NCI-H1105 (cell line): ENCODE measurements at places on chromosomes 2 and 18.

GRCh38 chr2:145593991-145594614 is 1074.2 kb upstream of the ZEB2 start:
- DNase-seq: no peak

GRCh38 chr2:1681323-1682180 is 62.8 kb downstream of the PXDN start:
- no peak for DNase-seq

GRCh38 chr2:215664847-215665525 is 229.1 kb upstream of the FN1 start:
- DNase-seq: no peak

DNA sequence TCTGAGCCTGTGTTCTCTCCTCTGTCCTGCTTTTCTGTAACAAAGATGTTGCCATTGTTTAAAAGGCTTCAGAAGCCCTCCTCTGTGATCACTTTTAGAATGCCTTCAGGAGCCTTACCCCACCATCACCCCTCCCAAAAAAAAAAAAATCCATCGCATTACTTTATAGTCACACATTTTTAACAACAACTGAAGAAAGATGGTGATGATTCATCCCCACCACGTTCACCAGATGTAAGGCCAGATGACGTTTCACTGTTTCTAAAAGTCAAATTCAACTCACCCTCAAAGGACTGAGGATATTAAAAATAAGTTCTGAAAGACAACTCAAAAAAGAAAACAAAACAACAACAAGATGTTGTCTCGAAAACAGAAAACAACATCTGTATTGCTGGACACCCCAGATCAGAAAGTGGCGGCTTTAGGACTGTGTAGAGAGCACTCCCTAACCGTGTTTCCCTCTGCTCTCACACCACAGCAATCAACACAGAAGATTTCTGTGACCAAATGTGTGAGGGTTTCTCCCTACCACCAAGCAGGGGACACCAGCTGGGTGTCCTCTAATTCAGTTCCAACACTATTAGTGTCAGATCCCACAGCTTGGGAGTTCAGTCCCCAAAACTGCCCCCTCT is 61.9 kb upstream of the CREB1 start:
- DNase-seq: no peak

DNA sequence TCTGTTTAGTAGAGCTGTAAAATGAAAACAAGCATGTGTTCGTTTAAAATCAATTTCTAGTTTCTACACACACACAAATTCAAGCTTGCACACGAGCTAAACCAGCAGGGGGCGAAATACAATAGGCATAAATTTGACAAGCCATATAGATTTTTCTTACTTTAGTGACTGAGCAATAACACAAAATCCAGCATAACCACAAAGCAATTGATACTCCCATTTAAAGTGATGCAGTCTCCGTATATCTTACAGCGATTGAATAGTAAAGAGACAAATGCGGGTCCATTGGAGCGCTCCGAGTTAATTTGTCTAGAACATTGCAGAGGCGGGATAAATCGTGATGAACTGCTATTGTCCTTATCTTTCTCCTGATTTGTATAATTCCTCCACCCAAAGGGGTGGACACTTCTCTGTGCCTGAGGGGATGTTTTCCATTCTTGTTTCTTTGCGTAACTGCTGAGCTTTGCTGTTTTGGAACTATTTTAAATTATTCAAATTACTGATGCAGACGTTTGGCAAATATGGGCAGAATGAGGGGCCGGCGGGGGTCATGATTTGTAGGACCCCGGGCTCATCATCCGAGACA is 1.2 kb upstream of the AFTPH start:
- DNase-seq: peak; percentile 71

DNA sequence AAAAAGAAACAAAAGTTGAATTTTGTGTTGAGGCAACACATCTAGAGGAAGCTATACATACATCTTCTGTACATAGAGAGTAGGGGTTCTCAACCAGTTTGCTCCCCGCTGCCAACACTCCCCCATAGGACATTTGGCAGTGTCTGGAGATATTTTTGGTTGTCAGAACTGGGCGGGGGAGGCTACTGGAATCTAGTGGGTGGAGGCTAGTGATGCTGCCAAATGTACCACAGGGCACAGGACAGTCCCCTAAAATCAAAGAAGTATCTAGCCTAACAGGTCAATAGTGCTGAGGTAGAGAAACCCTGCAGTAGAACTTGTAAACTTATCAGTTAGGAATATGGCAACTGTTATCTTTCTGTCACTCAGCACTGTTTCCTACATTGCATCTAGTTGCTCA is 21.3 kb downstream of the ADAM23 start:
- DNase-seq: no peak

DNA sequence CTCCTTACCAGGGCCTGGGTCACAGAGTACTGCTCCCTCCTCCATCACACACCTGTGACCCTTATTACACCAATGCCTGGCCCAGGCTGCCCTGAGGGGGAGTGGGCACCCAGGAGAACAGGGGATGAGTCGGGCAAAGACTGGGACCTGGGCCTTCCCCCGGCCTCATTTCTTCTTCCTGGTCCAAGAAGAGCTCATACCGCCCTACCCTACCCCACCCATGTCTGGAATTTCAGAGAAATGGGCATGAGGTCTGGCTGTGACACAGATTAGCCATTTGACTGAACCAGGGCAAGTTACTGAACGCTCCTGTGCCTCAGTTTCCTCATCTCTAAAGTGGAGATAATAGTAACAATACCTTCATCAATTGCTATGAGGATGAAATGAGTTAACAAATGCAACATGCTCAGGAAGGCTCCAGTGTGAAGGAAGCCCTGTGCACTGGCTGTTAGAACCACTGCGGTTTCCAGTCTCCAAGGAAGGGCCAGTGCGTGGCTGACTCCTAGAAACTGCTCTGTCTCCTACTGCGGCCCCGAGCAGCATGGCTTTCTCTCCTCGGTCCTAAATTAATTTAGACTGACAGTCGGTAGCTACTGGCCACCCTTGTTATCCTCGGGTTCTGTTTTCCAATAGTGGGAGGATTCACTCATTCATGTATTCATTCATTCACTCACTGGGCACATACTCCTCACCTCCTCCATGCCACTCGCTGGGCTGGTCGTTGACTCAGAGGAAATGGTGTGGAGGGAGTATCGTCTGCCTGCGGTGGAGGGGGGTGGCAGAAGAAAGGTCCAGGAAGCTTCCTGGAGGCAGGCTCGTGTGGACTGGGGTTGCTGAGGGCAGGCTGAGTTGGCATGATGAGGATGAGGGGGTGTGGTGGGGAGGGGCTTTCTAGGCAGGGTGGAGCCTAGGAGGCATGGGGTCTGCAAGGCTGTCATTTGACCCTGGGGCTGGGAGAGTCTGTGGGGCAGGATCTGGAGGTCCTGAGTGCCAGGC is 175.6 kb downstream of the GLI2 start:
- DNase-seq: no peak

- DNase-seq: no peak
Observed at GRCh38 chr2:9709539-9710285, 78.9 kb upstream of the YWHAQ start.

GRCh38 chr2:52703004-52703403 is 1064.6 kb upstream of the CHAC2 start:
- DNase-seq: no peak

DNA sequence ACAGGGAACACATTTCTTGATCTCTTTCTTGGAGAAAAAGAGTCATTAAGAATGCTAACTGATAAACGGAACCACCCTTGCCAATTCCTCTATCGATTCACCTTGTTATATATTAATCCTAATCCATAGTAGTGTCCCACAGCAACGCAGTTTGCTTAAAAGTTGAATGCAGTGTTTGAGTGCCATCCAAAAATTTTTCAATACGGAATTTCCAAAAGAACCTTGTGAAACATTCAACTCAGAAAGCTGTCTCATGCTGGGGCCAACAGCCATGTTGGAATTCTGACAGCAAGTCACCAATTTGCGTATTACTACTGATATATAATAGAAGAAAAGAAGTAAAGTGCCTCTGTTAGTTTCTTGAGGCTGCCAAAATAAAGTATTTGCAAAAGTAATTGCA is 42.3 kb downstream of the ANXA4 start:
- no peak for DNase-seq

DNA sequence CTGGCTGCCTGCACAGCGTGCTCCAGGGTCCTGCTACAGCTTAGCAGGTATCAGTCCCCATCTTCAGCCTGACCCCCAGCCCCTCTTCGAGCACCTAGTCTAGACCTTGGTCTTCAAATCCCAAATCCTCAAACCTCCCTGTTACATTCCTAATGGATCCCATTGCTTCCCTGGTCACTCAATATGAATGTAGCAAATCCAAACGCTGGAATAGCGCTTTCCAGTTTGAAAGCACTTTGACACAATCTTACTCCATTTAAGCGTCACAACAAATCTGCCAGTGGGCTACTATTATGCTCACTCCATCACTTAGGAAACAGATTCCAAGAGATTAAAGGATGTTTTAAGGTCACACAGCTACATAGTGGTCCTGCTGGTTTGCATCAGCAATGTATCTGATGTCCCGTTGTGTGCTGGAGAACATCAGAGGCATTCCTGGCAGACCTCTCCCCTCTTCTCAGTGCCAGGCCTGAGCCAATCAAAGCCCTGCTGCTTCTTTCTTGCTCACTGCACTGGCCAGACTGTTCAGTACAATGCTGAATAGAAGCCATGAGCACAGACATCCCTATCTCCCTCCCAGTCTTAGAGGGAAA is 11.1 kb upstream of the INO80C start:
- DNase-seq: no peak

- DNase-seq: no peak
Observed at GRCh38 chr2:127110985-127111384, 4.0 kb upstream of the BIN1 start.

DNA sequence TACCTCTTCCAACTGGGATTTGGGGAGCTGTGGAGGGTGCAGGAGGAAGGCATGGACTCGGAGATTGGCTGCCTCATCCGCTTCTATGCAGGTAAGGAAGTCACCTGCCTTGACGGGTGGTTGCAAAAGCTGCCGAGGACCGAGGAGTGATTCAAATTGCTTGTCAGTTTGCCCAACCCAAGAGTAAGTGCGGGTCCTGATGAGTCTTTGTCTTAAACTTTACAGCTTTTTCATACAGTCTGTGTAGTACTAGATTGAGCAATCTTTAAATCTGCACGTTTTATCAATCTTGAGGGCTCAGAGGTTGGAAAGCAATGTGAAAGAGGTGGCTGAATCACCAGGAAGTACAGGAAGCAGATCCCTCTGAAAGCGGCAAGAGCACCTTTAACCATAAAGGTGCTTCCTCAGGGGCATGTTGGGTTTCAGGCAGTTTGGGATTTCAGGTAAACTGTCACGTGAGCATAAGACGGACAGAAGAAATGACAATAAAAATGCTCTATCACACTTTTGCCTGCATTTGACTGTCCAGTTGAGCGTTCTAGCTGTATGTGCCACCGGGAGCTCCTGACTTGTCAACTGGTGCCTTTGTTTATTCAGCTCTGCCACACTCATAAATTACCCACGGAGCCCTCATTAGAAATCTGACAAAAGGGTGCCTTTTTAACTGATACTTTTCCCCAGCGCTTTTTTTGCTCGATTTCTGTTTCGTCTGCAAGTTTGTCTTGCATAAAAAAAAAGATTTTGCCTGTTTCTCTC is 2.0 kb downstream of the PHLPP1 start:
- DNase-seq: peak; percentile 60

DNA sequence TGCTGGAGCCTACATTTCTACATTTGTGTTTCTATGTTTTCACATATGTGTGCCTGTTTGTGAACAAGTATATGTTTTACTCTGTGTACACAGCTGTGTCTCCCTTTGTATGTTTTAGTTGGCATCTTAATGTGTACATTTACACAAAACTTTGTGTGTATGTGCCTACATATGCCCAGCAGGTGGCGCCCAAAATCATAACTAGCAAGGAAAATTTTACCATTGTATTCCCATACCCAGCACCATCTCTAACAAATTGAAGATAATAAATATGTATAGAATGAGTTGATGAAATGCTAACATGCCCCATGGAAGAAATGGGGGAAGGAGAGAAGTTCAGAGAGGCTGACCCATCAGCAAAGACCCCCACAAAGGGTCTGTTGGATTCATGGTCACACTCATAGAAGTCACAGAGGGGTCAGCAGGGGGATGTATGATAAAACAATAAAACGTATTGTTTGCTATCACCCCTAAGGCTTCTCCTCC is 48.1 kb downstream of the PKDCC start:
- DNase-seq: peak; percentile 62

DNA sequence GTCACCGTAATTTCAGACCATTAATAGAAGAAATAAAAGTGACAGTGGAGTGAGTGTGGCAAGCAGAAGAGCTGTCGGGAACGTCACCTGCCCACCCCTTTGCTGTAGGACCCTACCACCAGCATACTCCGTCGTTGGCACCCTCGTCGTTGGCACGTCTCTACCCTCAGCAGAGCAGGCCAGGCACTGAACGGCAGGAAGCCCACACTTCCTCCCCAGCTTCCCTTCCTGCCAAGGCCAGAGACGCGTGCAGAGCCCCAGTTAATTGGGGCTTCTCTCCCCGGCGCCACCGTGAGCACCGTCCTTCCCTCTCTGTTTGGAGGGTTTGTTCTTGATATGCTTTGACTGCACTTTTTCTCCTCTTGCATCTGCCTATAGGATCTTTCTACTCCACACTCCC is 27.0 kb upstream of the NFATC1 start:
- DNase-seq: no peak

DNA sequence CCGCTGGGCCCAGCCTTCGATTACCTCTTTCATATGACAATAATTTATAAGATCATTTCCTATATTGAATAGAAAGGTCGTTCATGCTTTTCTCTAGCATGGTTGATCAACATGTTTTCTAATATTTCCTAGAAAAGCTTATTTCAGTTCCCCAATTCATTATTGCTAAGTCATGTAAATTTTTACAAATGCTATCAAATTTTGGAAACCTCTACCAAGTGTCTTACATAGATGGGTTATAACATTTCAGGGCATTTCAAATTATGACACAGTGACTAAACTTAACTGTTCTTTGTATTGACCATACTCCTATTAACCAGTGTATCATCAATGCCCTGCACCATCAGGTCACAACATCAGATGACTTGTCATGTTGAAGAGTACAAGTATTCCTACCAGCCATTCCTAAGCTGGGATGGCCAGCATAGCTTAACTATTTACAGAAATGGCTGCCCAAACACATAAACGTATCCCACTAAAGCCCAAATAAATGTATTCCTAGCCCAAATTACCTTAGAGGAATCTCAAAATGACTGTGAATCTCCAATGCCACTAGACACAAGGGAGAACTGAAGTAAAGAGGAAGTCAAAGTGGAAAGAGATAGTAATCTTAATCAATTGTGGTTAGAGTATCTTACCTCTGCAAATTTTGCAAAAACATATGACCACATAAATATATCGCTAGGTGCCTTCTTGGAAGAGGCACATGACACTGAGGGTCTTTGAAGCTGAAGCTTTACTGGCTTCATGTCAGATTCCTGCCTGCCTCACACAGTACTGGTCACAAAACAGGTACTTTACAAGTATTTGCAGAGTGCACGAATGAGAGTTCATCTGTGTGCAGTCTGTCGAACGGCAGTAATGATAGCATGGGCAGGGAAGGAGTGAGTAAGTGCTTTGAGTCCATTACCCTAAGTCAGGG is 87.3 kb upstream of the TLK1 start:
- DNase-seq: no peak

DNA sequence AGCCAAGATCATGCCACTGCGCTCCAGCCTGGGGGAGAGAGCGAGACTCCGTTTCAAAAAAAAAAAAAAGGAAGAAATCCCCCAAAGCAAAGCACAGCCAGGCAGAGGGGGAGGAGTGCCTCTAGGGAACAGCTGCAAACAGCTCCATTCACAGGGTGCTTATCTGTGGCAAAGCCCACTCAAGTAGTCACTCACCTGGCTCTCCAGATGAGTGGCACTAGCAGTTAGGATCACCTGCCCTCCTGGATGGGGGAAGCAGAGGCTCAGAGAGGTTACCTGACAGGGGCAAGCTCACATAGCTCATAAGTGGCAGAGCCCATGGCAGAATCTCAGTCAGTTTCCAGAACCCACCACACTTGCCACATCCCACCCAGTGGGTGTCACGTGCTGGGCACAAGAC is 30.3 kb downstream of the TFCP2L1 start:
- DNase-seq: peak; percentile 88
